Calu3 (cell line): ENCODE measurements at places on chromosomes 5 and 9. TPM values are rescaled to one million over a fixed set of nuclear protein-coding genes. Genes with fewer than 3 reads are reported as not detected.
A peak's percentile ranks its signal among the peaks of the same experiment; 100 is the strongest.

DNA sequence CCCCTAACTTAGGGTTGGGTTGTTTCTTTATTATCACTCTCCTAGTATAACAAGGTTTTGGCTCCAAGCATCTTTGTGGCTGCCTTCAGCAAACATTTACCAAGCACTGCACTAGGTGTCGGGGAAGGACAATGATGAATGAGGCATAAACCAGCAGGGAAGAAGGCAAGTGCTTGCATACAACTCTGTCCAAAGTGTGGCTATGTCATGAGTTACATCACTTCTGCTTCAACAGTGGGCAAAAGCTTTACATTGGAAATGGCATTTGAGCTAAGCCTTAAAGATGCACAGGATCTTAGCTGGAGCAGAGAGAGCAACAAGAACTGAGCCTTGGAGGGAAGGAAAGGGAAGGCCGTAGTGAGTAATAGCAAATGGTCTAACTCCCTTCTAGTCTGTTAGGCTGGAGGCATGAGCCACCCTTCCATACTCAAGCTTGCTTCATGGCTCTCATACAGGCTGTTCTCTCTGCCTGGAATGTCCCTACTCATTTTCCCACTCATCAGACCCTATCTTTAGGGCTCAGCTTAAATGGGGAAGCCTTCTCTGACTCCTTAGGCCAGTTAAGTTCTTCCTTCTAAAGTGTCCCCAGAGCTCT is 121.8 kb downstream of the SEMA6A start:
- H3K36me3 ChIP-seq = peaks cover 6% of the 10 kb centered on the region
- H3K27me3 ChIP-seq = no peaks in the 10 kb centered on the region
- no peak for DNase-seq

DNA sequence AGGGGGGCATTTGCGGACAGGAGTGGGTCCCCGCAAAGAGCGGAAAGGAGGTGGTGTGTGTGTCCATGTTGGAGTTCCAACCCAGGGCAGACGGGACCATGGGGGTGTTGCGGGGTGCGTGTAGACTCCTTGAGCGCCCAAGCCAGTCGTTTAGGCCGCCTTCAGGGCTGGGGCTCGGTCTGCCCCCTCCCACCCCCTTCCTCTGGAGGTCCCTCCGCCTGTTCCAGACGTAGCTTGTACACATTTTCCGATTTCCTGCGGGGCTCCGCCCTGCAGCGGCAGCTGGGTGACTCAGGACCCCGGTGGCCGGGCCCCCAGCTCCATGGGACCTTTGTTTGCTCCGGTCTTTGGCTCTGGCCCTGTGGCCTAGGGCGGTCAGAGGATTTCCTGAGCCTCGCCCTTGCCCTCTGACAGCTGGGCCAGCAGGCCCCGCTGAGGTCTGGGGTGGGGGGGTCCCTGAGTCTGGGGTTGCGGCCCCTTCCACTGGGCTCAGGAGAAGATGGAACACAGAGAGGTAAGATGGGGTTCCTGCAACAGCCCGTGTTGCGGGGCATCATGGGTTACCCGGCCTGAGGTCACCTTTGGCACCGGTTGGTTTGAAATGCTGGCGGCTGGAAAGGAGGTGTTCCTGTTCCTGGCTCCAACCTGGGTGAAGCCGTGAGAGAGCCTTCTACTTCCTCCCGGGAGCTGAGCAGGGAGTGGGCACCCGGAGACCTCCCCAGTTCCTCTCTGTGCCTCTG is 1.5 kb downstream of the PKN3 start:
- no peak for DNase-seq
- no peaks in the 10 kb centered on the region for H3K4me1 ChIP-seq
- peaks cover 16% of the 10 kb centered on the region for H3K36me3 ChIP-seq

DNA sequence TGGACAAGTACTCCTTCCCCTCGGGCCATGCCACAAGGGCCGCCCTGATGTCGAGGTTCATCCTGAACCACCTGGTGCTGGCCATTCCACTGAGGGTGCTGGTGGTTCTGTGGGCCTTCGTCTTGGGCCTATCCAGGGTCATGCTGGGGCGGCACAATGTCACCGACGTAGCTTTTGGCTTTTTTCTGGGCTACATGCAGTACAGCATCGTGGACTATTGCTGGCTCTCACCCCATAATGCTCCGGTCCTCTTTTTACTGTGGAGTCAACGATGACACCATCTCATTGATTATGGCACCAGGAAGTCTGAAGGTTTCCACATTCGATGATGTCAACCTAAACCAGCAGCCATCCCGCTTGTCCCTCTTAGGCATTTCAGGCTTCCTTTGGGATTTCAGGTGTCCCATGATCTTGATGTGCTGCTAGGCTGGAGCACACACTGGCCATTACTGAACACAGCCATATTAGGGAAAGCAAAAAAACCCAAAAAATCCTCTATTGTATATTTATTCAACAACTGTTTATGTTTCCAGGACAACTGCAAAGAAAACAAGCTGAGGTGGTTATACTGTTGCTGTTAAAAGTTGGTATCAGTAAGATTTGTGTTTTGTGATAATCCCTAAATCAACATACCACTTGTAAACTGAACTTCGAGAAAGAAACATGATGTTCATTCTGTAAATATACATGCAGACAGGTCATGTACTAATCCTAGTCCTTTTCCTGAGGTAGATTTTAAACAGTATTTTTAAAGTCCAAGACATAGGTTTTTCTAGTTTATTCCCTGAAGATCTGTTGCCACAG is 1.1 kb downstream of the PLPP6 start:
- no peaks in the 10 kb centered on the region for H3K27me3 ChIP-seq
- H3K4me1 ChIP-seq = peaks cover 22% of the 10 kb centered on the region
- H3K36me3 ChIP-seq = peaks cover 40% of the 10 kb centered on the region
- peak overlapping the region; percentile 63 for H3K27ac ChIP-seq
- no peak for DNase-seq

DNA sequence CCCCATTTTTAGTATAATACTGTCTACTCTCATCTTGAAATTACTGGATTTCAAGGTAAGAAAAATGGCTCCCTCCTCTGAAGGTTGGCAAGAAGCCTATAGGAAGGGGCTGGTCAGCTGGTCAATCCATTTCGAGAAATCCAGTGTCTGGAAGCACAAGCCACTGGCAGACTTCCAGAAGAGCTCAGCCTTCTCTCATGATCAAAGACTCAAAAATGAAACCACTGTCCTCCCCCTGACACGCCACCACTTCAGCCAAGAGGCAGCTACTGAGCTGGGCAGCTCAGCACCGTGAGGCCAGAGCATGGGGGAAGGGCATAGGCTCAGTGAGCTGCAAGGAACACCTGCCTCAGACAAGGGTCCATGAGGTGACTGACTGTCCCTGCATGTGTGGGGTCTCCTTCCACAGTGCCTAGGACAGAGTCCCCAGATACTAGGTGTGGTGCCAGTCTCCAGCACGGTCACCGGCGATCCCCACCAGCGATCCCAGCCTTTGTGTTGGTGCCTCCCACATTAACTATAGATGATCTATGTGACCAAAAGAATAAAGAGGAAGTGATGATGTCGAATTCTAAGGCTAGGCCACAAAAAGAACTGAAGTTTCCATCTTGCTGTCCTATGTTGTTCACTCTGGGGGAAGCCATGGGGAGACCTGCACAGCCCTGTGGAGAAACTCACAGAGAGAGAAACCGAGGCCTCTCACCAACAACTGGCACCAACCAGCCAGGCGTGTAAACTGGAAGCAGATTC is 100.1 kb upstream of the LRRTM2 start:
- H3K27ac ChIP-seq = no peak overlapping the region
- DNase-seq = no peak
- H3K4me1 ChIP-seq = peaks cover 7% of the 10 kb centered on the region
- no peak overlapping the region for H3K4me3 ChIP-seq
- H3K36me3 ChIP-seq = peaks cover 5% of the 10 kb centered on the region

DNA sequence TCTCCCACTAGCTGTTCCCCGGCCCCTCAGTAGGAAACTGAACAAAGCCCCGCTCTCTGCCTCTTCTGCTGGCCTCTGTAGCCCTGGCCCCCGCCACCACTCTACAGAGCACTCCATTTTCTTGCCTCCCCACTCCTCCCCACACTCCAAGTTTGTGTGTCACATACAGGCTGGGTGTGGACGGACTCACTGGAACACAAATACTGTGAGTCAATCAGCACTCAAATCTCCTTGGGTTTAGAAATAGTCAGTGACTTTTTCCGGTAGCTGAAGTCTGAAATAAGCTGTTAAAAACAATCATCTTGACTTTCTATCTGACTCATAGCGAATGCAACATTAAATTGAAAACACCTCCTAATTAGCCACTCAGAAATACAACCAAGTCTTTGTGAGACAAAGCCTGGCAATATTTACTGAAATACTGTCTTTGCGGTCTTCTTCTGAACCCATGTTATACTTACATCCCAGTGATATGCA is 122.5 kb downstream of the LHFPL2 start:
- no peak overlapping the region for H3K27ac ChIP-seq
- H3K4me1 ChIP-seq = peaks cover 18% of the 10 kb centered on the region
- no peak overlapping the region for H3K4me3 ChIP-seq
- DNase-seq = no peak

GRCh38 chr5:165673499-165673898 is 2168.1 kb downstream of the MAT2B start:
- no peaks in the 10 kb centered on the region for H3K27me3 ChIP-seq
- no peaks in the 10 kb centered on the region for H3K4me1 ChIP-seq
- H3K36me3 ChIP-seq = no peaks in the 10 kb centered on the region
- no peak for DNase-seq

DNA sequence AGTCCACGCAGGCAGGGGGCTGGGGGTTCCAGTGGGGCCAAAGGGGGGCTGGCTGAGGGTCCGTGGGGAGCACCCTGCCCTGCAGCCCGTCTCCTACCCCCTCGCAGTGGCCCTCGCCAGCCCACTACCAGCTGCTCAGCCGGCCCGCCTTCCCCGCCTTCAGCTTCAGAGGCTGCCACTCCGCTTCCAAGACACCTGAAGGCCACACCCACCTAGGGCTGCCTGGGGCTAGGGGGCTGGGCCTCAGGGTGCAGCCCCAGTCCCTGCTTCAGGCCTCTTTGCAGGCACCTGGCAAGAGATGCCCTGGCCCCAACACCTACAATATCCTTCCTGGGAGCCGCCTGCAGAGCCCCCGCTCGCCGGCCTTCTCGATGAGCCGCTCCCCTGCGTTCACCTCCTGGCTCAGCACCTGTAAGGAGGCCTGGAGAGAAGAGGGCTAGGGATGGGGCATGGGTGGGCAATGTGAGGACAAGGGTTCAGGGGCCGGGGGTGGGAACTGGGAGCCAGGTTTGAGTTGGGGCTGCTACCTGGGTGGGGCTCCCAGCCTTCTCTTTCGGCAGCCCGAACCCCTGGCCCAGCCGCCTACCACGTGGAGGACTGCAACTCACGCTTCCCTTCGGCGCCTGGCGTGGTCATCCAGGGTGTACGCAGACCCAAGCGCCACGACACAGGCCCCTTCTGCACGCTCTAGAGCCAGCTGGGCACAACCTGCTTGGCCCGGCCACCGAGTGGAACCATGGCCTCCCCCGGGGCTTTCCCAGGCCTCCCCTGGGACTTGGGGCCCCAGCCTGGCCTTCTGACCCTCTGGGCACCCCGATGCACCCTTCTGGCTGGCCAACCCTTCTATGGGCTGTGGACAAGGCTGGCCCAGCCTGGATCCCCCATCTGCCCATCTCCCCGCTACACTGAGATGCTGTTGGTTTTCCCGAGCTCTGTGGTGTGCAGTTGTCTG is 1.7 kb downstream of the STPG3 start:
- DNase-seq = no peak
- H3K27me3 ChIP-seq = no peaks in the 10 kb centered on the region
- no peaks in the 10 kb centered on the region for H3K4me1 ChIP-seq
- H3K4me3 ChIP-seq = no peak overlapping the region

DNA sequence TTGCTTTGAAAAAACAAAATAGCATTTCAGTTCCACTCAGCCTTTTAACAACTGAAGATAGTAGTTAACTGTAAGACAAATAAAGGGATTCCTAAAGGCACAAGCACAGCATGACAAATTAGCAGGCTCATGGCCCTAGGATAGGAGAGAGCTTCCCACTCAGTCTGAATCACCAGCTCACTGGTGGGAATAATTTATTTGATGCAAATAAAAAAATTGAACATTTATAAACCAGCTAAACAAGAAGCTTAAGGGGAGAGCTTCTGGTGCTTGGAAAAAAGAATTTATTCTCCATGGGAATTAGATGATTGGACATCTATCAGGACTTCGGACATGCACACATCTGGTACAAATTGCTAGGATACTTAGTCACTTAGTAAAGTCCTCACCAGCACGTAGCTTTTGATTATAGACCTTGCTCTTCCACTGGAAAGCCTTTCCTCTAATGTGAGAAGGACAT is 294.1 kb upstream of the TNC start:
- H3K4me1 ChIP-seq = no peaks in the 10 kb centered on the region
- H3K4me3 ChIP-seq = no peak overlapping the region
- H3K36me3 ChIP-seq = no peaks in the 10 kb centered on the region
- no peak for DNase-seq

GRCh38 chr5:155919126-155919525 is 407.8 kb upstream of the SGCD start:
- H3K27me3 ChIP-seq = no peaks in the 10 kb centered on the region
- no peaks in the 10 kb centered on the region for H3K4me1 ChIP-seq
- no peak for DNase-seq
- no peak overlapping the region for H3K4me3 ChIP-seq
- no peaks in the 10 kb centered on the region for H3K36me3 ChIP-seq

DNA sequence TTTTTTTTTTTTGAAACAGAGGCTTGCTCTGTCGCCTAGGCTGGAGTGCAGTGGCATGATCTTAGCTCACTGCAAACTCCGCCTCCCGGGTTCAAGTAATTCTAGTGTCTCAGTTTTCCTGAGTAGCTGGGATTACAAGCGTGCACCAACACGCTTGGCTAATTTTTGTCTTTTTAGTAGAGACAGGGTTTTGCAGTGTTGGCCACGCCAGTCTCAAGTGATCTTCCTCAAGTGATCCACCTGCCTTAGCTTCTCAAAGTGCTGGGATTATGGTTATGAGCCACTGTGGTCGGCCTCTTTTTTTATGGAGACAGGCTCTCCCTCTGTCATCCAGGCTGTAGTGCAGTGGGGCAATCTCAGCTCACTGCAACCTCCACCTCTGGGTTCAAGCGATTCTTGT is 82.9 kb downstream of the RAB24 start:
- no peak overlapping the region for H3K4me3 ChIP-seq
- no peak overlapping the region for H3K27ac ChIP-seq
- H3K4me1 ChIP-seq = no peaks in the 10 kb centered on the region
- no peak for DNase-seq

The MRPS2 gene
- 31.9 and 37.7 TPM in 2 replicates for total RNA-seq

The ENHO gene
- total RNA-seq = not detected in 2 replicates

The PLCXD3 gene
- not detected in 2 replicates for total RNA-seq

The KIF24 gene
- total RNA-seq = 4.1 and 4.2 TPM in 2 replicates
